ENCODE measurements at places on chromosomes 4 and X.

GRCh38 chr4:97500423-97500822, 642.9 kb downstream of the STPG2 start:
- no peak for DNase-seq

DNA sequence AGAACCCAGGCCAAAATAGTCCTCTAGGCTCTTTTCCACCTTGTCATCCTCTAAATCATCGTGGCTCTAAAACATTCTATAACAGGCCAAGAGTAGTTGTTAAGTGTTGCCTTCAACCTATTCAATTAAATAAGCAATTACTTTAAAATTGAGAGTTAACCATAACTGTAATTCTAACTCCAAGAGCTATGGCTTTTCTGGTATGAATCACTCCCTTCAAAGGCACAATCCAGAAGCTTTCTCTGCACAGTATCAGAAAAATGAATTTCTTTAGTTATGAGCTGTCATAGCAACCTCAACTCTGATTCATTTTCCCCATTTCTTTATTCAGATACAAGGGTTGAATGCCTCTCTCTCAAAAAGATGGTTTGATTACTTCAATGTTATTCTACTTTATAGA, 21.7 kb downstream of the INPP4B start:
- DNase-seq: peak; percentile 49

- no peak for DNase-seq
Measured at GRCh38 chr4:184197536-184198082, 20.1 kb downstream of the ENPP6 start.

GRCh38 chrX:2542826-2543521, 42.2 kb upstream of the DHRSX start:
- DNase-seq: no peak

DNA sequence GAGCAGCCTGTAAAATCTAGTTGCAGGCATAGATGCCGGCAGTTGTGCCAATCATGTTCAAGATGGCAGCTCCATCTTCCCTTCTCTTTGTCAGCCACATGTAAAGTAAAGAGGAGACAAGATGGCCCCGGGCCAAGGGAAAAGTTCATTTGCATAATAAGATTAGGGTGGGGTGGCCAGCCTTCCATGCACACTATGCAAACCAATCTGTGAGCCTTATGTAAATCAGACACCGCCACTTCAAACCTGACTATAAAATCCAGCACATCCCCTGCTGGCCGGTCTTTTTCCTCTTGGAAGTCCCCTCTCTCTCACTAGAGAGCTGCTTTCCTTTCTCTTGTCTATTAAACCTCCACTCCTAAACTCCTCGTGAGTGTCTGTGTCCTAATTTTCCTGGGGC, 78.9 kb upstream of the CBR4 start:
- no peak for DNase-seq

DNA sequence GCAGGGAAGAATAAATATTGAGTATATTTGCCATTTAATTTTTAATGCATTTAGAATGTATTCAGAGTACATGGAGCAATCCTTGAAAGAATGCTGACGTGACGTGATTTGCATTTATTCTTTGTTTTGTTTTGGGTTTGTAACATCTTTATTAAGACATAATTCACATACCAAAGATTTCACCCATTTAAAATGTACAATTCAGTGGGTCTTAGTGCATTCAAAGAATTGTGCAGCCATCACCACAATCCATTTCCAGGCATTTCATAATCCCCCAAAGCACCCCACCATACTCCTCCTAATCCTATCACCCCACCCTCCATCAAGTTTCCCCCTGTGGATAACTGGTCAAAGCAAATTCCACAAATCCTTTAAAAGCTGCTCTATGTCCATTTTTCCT, 87.4 kb downstream of the FAM9B start:
- DNase-seq: no peak

DNA sequence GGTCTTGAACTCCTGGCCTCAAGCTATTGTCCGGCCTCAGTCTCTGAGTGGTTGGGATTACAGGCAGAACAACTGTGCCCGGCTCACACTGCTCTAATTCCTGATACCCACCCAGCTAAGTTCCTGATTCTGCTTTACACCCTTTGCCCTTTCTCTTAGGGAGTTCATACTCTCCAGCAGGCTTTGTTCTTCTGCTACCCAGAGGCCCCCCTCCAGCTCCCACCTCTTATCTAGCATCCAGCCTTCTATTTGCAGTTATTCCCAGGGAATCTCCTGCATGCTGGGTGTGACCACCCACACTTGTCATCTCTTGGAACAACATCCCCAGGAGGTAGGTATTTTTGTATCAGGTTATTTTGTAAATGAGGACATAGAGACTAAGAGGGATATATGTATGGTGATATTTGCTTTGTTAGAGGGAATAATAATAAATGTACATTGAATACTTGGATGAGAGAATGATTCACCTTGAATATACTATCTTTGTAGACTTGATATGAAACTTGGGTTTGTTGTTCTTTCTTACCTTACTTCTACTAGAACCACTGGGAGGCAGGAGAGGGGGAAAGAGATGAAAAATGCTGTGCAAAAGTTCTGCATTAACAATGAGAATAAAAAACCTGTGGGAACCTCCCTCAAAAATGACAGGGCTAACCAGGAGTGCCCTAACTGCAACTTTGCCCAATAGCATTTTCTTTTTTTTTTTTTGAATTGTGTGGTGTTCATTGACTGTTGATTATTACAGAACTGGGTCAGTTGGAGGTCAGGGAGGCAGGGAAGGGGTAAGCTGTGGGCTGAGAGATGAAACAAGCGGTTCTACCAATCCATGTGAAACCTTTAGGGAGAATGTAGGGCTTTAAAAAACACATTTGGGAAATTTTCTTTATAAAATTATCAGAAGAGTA, 157.4 kb downstream of the SPRY1 start:
- no peak for DNase-seq

GRCh38 chr4:51851090-51851936, 8.4 kb downstream of the DCUN1D4 start:
- no peak for DNase-seq

GRCh38 chr4:179583221-179583620, 2141.0 kb upstream of the AGA start:
- no peak for DNase-seq

DNA sequence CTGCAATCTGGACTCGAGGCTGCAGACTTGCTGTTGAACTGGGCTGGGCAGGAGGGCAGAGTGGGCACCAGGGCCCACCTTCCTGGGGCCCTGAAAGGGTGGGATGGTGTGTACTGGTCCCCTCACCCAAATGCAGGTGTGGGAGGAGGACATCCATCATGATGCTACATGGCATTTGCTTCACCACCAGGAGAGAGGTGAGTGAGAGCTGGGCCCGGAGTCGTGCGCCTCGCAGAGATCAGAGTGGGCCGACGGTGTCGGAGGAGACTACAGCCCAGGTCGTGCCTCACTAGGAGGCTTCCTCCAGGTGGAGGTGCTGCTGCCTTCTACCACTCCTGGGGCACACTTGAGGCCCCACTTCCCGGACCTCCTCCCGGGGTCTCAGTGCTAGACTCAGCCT, 50.3 kb downstream of the SCML1 start:
- no peak for DNase-seq

DNA sequence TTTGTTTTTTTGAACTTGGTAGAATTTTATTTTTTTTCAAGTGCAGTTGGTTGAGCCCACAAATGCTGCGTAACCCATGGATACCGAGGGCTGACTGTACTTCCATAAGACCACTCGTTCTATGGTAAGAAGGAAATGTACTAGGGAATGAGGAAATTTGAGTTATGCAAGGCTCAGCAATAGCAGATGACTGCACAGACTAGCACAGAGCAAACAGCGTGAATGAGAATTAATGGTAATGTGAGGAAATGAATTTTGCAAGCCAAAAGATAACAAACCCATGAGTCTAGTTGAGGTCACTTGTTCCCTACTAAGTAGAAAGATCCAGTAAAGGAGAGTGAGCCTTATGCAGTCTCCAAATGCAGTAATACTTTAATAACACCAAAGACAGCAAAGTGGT, 17.4 kb downstream of the GSPT2 start:
- DNase-seq: no peak

DNA sequence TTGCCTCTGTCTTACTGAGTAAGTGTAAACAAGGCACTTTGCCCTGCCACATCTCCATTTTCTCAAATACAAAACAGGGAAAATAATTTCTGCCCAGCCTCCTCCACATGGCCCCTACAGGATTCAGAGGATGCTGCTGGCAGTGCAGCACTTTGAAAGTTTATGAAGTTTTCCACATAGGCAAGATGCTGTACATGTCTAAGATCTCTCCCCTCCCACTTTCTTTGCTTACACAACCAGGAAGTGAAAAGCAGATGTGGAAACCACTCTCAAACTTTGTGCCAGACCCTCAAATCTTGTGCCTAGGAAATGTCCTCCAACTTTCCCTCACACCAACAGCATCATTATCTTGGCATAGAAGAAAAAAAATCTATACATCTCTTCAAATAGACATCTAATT, 257.0 kb upstream of the LDB2 start:
- peak; percentile 16 for DNase-seq

GRCh38 chr4:81652069-81652478, 180.4 kb upstream of the RASGEF1B start:
- no peak for DNase-seq

DNA sequence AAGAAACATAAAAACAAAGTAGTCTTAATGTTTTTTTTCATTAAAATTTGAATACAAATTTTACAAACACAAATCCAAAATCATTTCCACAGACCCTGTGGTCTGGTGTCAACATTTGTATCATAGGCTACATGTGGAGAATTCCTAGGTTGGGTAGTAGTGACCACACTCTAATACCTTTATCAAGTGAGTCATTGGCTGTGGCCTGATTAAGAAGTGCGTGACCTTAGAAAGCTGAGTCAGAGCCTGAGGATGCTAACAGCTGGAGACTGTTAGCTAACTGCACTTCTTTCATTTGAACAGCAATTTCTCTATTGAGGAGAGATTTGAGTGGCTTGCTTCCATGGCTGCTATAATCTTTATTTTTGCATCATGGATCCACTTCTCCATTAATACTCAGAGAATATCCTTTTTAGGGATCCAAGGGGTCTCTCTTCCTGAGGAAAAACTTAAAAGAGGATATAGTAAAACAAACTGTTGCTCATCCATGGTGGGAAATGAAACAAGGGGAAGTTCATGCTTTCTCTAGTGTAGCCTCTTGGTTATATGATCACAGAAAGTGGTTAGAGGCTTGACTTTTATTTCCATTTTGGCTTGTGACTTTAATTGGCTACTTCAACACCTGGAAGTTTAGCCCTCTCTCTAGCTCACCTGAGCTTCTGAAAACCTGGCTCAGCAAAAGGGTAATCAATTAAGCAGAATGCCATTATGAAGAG, 335.8 kb downstream of the PABPC4L start:
- DNase-seq: peak; percentile 99

- DNase-seq: no peak
Measured at GRCh38 chrX:149230689-149231088, 274.4 kb downstream of the IDS start.

- peak; percentile 40 for DNase-seq
Measured at GRCh38 chrX:51336584-51336983, 4.0 kb downstream of the NUDT10 start.

DNA sequence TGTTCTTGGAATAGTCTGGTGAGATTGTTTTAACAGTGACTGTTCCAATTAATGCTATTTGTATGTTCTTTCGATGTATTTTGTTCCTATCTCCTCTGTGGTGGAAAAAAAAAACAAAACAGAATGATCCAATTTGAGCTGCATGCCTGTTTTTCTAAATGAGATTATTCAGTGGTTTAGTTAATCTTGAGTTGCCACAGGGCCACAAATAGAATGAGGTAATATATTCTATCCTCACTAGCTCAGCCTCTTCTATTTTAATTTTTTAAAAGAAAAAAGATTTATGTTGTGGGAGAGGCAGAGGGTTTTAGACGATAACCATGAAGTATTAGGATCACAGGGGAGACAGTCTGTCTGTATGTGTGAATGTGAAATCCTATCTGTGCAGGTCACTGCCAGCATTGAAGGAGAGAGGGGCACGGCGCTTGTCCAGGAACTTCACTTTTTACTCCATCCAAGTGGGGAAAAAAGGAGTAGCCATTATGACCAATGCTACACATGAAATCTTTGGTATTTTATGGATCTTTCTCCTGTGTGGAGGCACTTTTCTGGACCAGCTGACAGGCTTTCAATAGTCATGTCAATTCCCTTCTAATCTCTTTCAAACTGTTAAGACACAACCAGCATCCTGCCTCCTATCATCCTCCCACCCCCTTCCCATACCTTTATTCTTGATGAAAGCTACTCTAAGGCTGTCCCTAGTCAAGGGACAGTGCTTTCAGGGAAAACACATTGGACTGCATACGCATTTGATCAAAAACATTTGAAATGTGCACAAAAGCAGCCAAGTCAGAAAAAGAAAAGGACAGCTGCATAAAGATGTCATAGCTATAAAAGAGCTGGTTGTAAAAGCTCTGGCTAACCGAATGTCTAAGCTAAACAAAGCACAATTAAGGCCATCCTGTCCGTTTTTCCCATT, 1063.8 kb upstream of the INTU start:
- DNase-seq: no peak

DNA sequence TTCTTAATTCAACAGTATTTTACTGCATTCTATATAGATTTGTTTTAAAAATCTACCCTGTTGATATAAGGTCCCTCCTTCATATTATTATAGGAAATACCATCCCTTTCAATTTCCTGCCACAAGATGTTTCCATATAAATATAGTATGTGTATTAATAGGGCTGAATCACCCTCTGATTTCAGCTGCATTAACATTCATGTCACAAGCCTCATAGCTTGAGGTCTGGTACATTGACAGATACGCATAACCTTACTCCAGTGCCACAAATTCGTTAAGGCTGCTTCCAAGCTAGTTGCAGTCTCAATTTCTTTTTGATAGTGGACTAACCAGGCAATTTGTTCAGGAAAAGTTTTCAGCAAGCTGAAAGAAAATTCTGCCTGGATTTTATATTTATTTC, 128.4 kb downstream of the KLHL34 start:
- peak; percentile 59 for DNase-seq

GRCh38 chrX:120825146-120825545, 50.5 kb downstream of the CT47B1 start:
- no peak for DNase-seq

- no peak for DNase-seq
Measured at GRCh38 chr4:89419111-89419695, 111.6 kb upstream of the GPRIN3 start.

GRCh38 chr4:6408263-6408662, 64.2 kb downstream of the PPP2R2C start:
- DNase-seq: no peak

GRCh38 chr4:39044364-39044955, 12.3 kb upstream of the TMEM156 start:
- DNase-seq: peak; percentile 93

DNA sequence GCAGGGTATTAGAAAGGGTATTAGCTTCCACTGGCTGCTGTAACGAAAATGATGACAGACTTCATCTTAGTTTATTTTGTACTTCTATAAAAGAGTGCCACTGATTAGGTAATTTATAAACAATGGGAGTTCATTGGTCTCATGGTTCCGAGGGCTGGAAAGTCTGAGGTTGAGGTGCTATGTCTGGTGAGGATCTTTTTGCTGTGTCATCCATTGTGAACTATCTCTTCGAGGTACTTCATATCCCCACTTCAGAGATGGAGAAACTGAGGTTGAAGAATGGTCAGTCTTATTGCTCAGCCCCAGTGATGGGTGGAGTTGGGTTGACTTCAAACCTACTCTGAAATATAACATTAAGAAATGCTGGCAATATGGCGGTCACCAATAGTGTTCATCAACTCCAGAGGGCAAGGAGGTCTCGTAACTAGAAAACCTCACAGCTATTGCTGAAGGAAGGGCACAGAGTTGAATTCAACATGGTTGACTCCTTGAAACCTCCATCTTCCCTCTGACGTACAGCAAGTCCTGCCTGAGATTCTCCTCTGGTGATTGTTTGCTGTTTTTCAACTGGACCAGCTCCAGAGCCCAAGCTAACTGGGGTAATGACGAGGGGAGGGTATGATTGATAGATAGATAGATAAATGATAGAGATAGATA, 53.6 kb upstream of the SHOX start:
- no peak for DNase-seq

Data from IMR-90 (cell line).